ENCODE measurements at places on chromosomes 11 and 22.

- no peak for DNase-seq
Observed at GRCh38 chr22:38947321-38948140, 9.9 kb upstream of the APOBEC3A start.

- DNase-seq, result no peak
Observed at GRCh38 chr22:20158391-20159036, 7.7 kb upstream of the CCDC188 start.

- no peak for DNase-seq
Observed at GRCh38 chr11:65456418-65456817, 33.8 kb downstream of the NEAT1 start.

- DNase-seq, result no peak
Observed at GRCh38 chr22:36946421-36947158, 33.2 kb downstream of the CSF2RB start.

DNA sequence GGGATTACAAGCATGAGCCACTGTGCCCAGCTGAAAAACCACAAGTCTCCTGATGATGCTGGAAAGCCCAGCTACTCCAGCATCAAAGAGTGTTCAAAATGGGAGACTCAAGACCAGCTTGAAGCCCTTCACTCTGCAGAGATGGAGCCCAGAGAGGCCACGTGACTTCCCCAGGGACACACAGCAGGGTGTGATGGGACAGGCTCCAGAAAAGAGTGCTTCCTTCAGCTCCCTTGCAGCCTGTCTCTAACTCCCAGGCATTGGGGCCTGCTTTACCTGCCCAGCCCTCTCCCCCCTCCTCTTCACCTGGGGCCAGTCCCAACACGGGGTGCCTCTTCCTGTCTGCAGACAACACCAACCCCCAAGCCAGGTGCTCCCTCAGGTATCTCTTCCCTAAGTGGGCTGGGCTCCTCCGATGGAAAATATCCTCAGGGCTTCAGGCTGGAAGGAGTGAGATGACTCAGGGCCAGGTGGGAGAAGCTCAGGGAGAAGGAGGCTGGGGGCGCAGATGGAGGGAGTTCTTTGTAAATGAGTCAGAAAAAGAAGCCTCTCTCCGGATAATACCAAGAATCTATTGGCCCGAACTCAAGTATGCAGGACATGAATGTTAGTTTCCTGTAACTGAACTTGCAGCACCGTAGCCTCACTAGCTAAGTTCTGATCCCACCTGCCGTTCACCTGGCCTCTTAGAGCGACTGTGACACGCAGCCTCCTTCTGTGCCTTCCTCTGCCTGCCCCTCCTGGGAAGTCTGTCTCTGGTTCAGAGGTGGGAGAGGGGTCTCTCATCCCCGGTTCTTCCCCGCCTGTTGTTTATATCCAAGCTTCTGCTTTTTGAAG is 326.6 kb downstream of the MN1 start:
- no peak for DNase-seq

DNA sequence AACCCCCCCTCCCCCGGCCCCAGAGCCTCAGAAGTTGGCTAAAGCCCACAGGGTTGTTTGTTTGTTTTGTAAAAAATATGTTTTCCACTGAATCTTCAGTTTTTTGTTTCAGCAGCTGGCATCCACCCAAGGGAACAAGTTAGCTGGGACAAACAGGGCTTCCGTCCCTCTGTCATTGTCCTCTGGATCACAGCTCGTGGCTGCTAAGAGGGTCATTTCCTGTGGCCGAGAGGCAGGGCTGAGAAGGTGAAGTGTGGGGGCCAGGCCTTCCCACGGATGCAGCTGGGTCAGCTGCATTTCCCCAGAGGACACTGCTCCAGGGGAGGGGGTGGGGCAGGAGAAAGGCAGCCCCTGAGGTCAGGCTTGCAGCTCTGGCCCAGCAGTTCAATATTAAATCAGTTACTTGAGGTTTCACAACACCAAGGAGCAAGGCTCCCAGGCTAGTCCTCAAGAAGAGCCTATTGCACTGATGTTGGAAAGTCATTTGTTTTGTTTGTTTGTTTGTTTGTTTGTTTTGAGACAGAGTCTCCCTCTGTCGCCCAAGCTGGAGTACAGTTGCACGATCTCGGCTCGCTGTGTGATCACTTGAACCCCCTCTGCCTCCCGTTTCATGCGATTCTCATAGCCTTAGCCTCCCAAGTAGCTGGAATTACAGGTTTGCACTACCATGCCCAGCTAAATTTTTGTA is 34.4 kb upstream of the SMTN start:
- no peak for DNase-seq

Measured in esophagus squamous epithelium (tissue), 5 donors.